ENCODE measurements at places on chromosomes 6 and 20.
A peak's percentile ranks its signal among the peaks of the same experiment; 100 is the strongest.

GRCh38 chr6:53959717-53960116 lies 151.5 kb upstream of the MLIP start:
- DNase-seq: no peak

DNA sequence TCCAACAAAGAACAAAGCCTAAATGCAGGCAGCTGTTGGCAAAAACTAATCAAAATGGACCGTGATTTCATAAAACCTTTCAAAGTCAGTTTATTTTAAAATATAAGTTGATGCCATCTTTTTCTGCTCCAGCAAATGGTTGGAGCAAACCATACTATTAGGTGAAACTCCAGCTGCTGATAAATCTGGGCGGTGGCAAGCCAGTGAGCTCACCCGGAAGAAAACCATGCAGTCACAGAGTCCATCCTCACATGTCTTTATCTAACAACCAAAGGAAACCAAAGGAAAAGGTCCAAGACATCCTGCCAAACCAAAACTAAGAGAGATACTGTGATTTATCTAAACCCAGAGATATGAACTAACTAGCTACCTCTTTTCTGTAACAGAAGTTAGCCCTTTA lies 72.6 kb downstream of the HIVEP2 start:
- DNase-seq: no peak

DNA sequence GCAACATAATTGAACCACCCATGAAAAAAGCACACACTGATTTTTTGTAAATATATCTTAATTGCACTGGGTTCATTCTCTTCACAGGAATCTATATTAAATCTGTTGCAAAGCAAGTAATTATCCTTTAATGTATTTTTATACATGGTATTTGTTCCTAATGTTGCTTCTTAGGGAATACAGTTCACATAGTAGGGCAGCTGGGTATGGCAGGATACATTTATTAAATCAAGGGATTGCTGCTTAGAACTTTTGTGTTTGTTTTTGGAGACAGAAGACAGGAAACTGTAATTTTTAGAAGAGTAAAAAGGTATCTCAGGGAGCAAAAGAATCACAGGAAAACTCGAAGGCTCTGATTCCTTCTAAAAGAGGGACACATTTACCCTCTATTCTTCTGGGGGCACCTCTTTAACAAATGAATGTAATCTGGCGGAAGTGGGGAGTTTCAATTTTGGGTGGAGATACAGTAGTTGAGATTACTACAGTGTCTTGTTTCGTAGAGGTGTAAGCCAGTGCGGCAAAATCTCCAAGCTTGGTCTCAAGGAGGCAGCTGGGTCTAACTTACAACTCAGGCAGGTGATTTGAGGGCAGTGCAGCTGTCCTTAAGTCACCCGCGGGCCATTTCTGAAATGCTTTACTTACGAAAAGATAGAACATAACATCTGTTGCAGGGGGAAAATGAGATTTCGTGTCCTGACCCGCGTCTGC lies 812 bp upstream of the SMIM13 start:
- peak; percentile 34 for DNase-seq

GRCh38 chr20:24469116-24469893 lies at the start of gene SYNDIG1:
Gene SYNDIG1 (plus strand): TSS chr20:24469629. CDS start chr20:24543098, 73,469 bp downstream.
- DNase-seq: no peak

DNA sequence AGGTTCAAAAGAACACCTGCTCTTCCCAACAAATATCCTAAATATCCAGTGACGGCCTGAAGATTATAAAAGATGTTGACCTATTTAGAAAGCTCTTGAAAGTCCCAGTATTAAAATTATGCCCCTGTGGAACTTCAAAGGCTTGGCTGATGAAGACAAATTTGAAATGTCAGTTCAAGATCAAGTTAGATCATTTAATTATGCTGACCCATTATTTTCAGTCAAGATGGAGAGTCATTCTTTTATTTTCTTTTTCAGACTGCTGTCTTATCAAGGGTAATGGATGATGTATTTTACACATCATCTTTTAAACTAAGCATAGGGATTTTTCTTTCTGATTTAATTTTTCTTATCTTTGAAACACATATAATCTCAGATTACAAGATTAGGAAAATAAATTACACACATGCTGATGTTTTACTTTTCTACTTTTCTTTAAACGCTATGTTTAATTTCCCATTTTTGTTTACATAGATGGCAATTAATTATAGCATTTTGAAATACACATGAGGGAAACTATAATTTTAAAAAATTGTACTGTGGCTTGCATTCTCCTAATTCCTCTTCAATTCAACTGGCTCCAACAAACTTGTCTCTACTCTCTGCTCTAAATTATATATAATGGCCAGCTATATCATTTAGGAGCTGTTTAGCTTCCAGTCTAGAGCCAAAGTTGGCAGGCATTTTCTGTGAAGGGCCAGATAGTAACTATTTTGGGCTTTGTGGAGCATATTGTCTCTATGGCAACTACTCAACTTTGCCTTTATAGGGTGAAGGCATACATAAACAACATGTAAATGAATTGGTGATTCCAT lies 123.7 kb downstream of the RCAN2 start:
- DNase-seq: no peak

- peak; percentile 80 for DNase-seq
These were observed 60.2 kb downstream of the CTCFL start for GRCh38 chr20:57464642-57465211.

DNA sequence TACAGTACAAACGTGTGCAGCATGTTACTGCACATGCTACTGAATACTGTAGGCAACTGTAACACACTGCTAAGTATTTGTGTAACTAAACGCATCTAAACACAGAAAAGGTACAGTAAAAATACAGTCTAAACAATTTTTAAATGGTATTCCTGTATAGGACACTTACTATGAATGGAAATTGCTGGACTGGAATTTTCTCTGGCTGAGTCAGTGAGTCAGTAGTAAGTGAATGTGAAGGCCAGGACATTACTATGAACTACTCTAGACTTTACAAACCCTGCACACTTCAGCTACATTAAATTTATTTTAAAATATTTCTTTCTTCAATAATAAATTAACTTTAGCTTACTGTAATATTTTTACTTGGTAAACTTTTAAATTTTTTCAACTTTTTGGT lies 225.0 kb upstream of the TENT5A start:
- DNase-seq: no peak

DNA sequence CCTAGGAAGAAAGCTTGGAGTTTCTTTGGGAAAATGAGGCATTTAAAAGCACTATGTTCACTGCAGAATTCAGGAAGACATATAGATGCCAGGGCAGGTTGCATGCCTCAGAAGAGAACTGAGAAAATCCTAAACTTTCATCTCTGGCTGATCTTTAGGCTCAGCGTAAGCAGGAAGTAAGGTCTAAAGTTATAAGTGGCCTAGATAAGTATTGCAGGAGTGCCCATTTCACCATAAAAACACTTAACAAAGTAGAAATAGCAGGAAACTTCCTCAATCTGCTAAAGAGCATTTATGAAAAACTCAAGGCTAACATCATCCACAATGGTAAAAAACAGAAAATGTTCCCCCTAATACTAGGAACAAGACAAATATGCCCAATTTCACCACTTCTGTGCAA lies 320.3 kb downstream of the BMP2 start:
- no peak for DNase-seq

DNA sequence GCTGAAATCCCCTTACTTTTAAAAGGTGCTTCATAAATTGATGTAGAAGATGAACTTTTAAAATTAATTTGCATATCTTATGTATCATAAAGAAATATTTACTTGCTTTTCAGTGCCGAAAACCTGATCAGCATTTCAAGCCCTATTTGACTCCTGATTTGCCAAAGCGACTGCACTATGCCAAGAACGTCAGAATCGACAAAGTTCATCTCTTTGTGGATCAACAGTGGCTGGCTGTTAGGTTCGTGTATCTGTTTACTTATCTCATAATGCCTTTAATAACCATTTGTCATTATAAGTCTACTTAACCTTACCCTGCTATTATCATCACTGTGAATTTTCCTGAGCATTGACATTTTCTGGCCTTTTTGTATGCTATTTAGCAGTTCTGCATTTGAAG lies 7.8 kb downstream of the OR2A4 start:
- no peak for DNase-seq

DNA sequence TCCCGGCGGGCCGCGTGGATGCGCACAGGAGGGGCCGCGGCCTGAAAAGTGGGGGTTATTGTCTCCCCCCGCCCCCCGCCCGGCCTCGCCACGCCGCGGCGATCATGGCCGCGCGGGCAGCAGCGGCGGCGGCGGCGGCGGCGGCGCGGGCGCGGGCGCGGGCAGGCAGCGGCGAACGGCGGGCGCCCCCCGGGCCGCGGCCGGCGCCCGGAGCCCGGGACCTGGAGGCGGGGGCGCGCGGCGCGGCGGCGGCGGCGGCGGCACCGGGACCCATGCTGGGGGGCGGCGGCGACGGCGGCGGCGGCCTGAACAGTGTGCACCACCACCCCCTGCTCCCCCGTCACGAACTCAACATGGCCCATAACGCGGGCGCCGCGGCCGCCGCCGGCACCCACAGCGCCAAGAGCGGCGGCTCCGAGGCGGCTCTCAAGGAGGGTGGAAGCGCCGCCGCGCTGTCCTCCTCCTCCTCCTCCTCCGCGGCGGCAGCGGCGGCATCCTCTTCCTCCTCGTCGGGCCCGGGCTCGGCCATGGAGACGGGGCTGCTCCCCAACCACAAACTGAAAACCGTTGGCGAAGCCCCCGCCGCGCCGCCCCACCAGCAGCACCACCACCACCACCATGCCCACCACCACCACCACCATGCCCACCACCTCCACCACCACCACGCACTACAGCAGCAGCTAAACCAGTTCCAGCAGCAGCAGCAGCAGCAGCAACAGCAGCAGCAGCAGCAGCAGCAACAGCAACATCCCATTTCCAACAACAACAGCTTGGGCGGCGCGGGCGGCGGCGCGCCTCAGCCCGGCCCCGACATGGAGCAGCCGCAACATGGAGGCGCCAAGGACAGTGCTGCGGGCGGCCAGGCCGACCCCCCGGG lies 637 bp downstream of the ARID1B start:
- DNase-seq: peak; percentile 58

- no peak for DNase-seq
These were observed 8.6 kb downstream of the EYA2 start for GRCh38 chr20:46903256-46903655.

GRCh38 chr6:41705311-41705995 lies 30.0 kb downstream of the TFEB start:
- DNase-seq: no peak

DNA sequence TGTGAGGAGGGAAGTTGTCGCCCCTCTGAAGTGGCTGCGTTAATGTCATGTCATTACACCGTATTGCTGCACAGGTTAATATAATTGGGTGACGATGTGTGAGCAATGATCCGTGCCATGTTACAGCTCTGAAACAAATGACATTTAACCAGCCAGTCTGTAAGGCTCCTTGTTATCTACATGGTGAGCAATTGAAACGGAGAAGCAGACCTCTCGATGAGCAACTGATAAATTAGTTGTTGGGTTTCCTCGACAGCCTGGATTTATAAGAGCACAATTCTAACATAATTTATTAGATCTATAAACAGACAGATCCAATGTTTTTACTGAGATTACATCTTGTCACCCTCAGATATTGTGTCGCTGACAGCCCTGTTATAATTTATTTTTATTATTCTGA lies 49.9 kb upstream of the MAFB start:
- no peak for DNase-seq

- no peak for DNase-seq
These were observed 34.3 kb upstream of the AGPAT4 start for GRCh38 chr6:161308075-161308655.

DNA sequence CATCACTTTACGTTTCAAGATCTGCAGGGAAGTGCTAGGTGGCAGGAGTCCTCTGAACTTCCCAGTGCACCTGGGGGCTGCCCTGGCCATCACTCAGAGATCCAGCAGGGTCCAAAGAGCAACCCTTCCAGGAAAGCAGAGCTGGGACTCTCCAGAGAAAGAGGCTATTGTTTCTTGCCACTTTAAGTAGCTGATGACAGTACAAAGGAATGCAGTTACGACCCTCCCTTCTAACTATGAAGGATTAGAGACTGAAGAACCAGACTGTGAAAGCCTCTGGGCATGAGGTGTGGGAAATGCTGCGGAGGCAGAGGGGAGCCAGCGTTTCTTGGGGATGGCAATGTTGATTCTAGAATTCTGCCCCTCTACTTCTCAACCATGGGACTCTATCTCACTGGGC lies 189.1 kb upstream of the SUPT3H start:
- DNase-seq: no peak

GRCh38 chr20:32201977-32202363 lies 5.6 kb downstream of the PLAGL2 start:
- DNase-seq: no peak

GRCh38 chr20:19619904-19620430 lies 138.1 kb upstream of the RIN2 start:
- DNase-seq: no peak

DNA sequence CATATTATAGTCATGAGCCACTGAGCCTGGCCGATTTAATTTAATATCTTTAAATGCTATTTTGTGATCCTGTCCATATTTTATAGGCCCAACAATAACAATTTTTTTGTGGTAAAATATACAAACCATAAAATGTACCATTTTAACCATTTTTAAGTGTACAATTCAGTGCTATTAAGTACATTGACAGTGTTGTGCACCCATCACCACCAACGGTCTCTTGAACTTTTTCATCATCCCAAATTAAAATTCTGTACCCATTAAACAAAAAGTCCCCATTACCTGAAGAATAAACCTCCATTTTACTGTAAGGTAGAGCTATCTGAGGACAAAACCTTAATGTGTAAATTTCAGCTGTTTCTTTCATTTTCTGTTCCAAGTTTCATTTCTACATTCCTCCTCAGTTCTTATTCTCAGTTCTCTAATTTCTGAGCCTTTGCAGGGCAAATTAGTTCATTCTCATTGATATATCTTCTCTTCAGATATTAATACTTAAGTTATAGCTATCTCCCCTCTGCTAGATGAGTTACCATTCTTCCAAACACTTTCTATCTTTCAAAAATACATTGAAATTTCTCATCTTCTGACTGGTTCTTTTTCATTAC lies 10.3 kb downstream of the MTO1 start:
- no peak for DNase-seq

DNA sequence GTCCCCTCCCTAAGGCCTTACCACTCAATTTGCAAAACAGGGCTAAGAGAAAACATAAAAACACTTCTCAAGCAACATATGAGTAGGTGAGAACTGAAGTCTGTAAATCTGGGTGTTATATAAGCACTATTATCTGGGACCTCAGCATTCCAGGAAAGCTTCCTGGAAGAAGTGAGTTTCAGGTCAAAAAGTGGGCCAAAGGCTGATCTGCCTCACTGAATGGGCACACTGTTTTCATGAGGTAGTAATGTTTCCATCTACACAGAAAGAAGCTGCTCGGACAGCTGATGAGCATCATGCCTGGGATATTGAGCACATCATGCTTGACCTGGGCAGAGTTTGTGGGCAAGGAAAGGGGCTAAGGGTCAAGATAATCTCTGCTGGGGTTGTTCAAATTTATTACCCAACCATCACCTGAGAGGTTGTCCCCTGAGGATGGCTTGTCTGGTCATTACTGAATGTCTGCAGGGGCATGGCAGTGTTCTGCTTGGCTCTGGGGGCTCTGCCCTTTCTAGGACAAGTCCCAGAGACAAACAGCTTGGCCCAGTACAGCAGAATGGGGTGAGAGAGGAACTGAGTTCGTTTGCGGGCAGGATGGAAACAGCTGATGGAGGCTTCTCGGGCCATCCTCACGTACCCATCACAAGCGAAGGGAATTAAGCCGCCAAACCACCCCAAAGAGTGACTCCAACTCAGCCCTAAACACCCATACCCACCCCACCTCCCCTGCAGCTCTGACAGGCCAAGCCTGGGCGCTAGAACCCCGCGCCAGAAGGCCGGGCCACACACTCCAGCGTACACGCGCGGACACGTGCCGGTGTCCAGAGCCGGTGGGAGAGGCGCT lies 1.2 kb upstream of the SYNJ2 start:
- no peak for DNase-seq

GRCh38 chr20:61626412-61626811 lies 374.4 kb downstream of the CDH4 start:
- no peak for DNase-seq
